ENCODE measurements at places on chromosomes 1 and 21.

GRCh38 chr21:25963181-25963580 lies 207.4 kb downstream of the APP start:
- no peak for DNase-seq

GRCh38 chr21:46554431-46555224 lies 50.3 kb downstream of the S100B start:
- no peak for DNase-seq

DNA sequence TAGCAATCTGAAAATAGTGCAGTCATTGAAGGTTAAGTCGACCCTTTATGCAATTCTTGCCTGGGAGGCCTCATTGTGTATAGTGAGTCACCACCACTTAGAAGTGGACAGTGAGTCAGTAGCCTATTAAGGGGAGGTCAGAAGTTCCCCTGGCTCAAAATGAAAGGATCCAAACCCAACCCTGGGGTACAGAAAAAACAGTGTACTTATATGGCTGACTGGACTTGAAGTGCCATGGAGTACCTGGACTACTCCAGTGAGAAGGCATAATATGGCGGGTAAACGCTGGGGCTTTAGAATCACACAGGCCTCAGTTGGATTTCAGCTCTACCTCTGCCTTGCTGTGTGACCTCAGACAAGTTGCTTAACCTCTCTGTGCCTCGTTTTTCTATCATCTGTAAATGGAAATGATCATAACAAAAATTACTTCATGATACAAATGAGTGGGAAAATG lies 2.2 kb upstream of the BCL9 start:
- no peak for DNase-seq

- no peak for DNase-seq
Measured at GRCh38 chr21:42418886-42419285, 15.2 kb downstream of the UBASH3A start.

DNA sequence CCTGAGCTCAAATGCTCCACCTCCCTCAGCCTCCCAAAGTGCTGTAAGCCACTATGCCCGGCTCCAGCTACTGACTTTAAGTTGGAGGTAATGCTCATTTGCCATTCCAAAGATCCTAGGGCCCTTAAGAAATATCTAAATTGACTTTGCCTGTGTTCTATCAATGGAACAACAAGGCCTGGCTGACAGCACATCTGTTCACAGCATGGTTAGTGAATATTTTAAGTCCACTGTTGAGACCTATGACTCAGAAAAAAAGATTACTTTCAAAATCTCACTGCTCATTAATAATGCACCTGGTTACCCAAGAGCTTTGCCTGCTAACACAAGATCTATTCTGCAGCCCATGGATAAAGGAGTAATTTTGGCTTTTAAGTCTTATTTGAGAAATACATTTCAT lies 3.5 kb upstream of the SSX2IP start:
- no peak for DNase-seq

GRCh38 chr1:186494832-186495271 lies 33.9 kb upstream of the PDC start:
- no peak for DNase-seq

GRCh38 chr1:115671176-115671934 lies 29.6 kb downstream of the VANGL1 start:
- no peak for DNase-seq

DNA sequence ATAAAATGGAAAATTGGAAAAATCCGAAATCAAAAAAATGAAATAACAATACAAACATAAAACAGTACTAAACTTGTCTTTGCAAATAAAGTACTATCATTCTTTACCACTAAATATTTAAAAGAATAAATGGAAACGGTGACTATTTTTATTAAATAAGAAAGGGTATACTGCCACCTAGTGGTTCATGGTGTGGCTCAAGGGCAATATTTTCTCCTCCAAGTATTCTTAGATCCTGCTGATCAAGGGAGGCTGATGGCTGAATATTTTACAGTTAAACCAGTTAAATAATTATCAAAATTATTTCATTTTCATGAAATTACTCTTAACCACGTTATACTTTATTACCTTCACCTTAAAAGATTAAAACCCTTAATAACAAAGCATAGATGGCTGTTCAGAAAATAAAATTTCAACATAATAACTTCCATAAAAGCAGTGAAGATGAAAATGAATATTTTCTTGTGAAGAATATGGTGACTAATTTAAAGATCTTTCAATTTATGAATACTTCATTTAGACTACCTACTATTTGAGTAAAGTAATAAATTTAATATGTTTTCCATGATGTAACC lies 1793.9 kb downstream of the NCAM2 start:
- DNase-seq = peak; percentile 54

DNA sequence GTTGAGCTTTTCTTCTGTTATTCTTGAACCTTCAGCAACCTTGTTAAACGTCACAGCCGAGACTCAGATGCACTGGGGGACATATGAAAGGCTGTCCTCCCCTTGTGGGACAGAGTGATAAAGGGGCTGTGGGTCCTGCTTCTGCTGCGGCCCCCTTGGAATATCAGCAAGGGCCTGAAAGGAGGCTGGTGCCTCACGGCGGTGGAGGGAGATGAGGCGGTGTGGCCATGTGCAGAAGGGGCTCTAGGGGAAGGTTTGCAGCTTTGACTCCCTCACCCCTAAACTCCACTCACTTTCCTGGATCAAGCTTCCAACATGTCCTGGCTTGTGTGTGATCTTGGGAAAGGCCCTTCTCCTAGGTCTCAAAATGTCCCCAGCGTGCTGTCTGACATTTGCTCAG lies 270.7 kb upstream of the CSF3R start:
- DNase-seq = no peak

- no peak for DNase-seq
Measured at GRCh38 chr1:17360272-17360956, 11.6 kb upstream of the PADI6 start.

DNA sequence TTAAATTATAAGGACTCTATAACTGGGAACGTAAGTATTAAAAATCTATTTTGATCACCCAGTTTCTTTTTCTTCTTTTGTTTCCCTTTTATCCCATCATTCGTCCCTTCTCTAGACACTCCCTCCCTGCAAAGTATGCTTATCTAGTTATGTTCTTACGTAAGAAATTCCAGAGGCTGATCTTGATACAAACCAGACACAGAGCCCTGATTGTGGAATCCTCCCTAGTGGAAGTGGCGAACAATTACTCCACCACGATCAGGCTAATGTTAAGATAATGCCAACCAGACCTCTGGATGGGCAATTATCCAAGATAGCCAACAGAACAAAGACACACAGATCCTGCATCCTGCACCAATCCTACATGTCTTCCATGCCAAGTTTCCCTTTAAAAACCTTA lies 1557.4 kb downstream of the PLA2G4A start:
- no peak for DNase-seq

DNA sequence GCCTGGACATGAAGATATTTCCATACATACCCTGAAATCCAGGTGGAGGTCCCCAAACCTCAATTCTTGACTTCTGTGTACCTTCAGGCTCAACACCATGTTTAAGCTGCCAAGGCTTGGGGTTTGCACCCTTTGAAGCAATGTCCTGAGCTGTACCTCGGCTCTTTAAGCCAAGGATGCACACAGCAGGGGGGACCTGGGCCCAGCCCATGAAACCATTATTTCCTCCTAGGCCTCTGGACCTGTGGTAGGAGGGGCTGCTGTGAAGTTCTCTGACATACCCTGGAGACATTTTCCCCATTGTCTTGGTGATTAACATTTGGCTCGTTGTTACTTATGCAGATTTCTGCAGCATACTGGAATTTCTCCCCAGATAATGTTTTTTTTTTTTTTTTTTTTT lies 184.3 kb upstream of the RGS18 start:
- DNase-seq = peak; percentile 28

GRCh38 chr1:22832414-22832786 lies 121.8 kb downstream of the EPHB2 start:
- DNase-seq = no peak

- no peak for DNase-seq
Measured at GRCh38 chr1:38064197-38064903, 17.8 kb upstream of the POU3F1 start.

Data from NT2/D1 (cell line).